ENCODE measurements at places on chromosomes 6 and 20.

GRCh38 chr6:9224539-9224938 is 789.2 kb upstream of the SLC35B3 start:
- no peak for DNase-seq

- peak; percentile 17 for DNase-seq
These were observed 333.8 kb downstream of the PKHD1 start for GRCh38 chr6:51753635-51754034.

DNA sequence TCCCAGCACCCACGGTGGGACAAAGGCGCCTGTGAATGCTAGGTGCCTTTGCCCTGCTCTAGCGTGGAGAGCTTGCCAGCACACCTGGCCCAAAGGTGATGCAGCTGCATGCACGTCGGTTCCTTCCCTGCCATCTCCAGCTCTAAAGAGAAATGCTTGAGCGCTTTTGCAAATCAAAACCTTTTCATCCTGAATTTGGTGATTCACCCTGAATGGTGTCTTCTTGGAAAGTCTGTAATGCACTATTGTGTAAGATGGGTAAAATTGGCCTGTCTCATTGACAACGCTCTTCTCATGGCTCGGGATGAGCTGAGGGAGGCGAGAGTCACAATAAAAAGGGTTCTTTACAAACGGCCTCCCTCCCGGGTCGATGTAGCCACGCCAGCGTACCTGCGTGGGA is 103.1 kb upstream of the ID4 start:
- no peak for DNase-seq

GRCh38 chr20:25254986-25255680 is 7.2 kb downstream of the PYGB start:
- DNase-seq = no peak

GRCh38 chr6:124368131-124368530 is 564.5 kb downstream of the NKAIN2 start:
- no peak for DNase-seq

GRCh38 chr20:47142774-47143170 is 213.7 kb downstream of the ZMYND8 start:
- no peak for DNase-seq

DNA sequence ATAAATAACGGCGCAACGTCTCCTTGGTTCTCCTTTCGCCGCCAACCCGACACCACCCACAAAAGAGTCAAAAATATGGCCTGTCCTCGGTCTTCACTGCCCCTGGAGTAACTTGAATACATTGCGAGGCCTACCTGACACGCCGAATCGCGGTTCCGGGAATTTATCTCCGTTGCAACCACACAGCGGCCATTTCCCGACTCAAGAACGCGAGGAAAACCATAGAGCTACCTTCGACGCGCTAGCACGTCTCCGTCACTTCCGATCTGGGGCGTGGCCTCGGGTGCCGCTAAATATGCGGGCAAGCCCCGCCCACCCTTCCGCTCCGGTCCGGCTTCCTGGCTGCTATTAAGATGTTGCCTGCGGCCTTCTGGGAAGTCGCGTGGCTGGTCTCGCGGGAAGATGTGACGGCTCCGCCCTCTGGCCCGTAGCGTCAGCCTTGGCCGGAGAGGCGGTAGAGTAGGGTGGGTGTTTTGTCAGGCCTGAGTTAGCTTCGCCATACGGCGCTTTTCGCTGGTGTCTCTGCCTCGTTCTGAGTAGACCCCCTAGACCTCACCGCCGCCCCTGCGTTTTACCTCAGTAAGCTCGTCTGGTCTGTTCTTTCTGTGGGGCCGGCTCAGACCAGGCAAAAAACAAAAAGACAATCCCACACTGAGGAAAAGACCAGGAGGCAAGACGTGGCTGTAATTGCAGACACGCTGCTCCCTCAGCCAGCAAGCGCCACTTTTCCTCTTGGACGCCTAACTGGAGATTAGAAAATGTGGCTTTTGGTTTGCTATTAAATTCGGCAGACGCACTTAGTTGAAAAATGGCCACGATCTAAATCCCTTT is at the start of gene BCLAF1:
TSS of gene BCLAF1 (minus strand) at position 268 of the 831 bp plus-strand sequence. CDS start 9,980 bp downstream, outside the sequence.
- DNase-seq = peak; percentile 99

DNA sequence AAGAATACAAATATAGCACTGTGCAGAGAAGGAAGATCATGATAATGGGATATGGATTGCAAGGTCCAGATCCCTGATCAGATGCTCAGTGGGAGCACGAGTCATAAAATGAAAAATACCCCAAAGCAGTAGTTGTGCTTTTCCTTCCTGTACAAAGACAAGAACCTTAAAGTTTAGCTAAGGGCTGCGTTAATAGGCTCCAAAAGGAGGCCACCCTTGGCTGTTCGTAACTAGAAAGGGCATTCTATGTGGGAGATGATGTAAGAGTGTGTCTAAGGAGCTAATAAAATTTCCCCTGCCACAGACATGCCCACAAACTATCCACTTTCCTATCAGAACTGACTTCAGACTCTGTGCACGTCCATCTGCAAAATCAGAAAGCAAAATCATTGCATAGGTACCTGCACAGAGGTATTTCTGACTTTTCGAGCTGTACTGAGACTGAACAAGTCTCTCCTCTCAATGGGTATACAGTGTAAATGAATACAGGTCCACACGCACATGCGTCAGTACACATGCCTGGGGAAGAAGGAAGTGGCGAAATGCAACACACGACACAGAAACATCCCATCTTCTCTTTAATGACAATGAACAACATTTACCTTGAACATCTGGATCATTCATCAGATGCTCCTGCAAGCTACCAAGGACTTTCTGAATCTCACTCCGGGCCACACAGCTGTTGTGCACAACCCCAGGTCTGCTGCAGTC is 16.9 kb upstream of the ANKRD60 start:
- DNase-seq = no peak

- peak; percentile 91 for DNase-seq
These were observed 56.5 kb downstream of the CD40 start for GRCh38 chr20:46174469-46175126.

GRCh38 chr20:23550227-23550626 is 18.1 kb downstream of the CST9L start:
- DNase-seq = no peak

- no peak for DNase-seq
These were observed 89.4 kb downstream of the JAG1 start for GRCh38 chr20:10584371-10584770.

- DNase-seq = no peak
These were observed 120.2 kb upstream of the BEND3 start for GRCh38 chr6:107235511-107235910.

DNA sequence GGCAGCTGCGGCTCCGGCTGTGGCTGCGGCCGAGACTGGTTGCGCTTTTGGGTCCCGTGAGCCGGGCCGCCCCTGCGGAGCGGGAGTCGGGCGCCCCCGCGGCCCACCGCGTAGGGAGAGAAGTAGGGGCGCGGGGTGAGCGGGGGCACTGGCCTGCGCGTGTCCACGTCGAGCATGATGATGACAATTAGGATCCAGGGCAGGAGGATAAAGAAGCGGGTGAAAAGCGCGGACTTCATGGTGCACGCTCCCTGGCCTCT is 739 bp downstream of the B3GAT2 start:
- no peak for DNase-seq

GRCh38 chr6:73648166-73648565 is 5.6 kb downstream of the SLC17A5 start:
- DNase-seq = no peak

DNA sequence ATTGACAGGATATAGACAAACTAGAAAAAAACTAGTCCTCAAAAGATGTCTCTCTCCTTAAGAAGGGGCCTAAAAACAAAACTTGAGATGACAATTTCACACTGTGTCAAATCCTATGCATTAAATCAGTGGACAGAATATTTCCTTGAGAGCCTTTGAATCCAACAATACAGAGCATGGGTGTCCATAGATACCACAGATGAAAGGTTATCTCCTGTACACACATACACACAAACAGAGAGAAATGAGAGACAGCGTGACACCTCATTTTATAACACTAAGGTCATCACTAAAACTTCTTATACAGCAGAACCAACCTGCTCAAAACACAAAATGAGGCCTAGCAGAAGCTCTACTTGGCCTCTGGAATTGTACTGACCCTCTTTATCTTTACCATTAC is 55.5 kb downstream of the MAP7 start:
- no peak for DNase-seq

DNA sequence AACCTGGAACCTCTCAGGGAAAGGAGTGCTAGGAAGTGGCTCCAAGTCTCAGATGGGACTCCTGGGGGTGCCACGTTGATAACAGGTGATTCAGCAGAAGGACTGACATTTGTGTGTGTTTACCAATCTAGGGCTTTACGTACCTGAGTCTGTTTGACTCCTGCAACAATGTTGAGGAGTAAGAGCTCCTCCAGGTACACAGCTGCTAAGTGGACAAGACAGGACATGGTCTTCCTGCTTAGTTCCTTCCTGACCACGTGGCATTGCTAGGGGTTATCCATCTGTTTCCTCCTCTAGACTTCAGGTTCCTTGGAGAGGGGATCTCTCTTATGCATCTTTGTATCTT is 164.5 kb upstream of the SLC24A3 start:
- no peak for DNase-seq

DNA sequence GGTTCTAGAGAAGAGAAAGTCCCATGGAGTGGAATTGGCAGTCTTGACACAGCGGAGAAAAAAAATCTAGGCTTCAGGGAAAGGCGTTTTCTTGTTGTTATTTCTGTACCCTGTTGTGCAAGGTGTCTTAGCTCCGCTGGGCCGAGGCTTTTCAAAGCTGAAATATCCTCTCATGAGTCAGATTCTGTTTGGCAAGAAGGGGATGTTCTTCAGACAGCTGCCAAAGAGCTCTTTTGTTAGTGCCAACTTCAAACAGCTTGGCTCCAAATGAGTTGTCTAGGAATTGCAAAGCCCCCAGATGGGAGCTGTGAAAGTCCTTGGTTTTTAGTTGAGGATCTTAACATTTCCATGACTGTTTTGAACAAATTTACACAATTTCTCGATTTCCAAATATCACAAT is 45.6 kb downstream of the LRRN4 start:
- peak; percentile 54 for DNase-seq

GRCh38 chr6:150747155-150747554 is 118.3 kb upstream of the MTHFD1L start:
- no peak for DNase-seq

- no peak for DNase-seq
These were observed 104.8 kb upstream of the TRAF3IP2 start for GRCh38 chr6:111710439-111710838.

DNA sequence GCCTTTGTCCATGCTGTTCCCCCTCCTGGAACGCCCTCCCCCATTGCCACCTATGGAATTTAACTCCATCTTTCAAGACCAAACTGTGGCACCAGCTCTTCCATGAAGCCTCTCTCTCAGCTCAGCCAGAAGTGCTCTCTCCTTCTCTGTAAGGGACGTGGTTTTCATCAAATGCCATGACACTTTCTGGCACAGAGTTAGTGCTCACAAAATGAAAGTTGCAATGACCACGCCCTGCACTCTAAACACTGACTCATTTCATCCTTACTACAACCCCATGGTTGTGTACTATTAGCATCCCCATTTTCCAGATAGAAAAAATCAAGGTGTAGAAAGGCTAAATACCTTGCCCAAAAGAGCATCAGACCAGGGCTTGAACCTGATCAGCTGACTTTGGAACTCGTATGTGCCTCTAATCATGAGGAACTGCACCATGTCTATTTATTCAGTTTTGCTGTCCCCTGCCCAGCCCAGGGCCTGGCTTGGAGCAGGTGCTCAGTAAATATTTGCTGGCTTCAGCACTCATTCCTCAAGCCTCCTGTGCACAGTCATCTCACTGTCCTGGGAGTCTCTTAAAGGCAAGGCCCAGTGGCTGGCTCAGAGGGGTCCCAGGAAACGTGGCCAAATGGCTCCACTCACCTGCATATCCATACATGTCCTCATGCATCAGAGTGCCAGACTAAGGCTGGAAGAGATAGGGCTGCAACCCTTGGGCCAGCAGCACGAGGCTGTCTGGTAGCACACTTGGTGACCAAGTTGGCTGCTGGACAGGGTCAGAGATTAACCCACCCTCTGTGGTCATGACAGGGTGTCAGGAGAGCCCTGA is 77.9 kb downstream of the MRPL14 start:
- no peak for DNase-seq

DNA sequence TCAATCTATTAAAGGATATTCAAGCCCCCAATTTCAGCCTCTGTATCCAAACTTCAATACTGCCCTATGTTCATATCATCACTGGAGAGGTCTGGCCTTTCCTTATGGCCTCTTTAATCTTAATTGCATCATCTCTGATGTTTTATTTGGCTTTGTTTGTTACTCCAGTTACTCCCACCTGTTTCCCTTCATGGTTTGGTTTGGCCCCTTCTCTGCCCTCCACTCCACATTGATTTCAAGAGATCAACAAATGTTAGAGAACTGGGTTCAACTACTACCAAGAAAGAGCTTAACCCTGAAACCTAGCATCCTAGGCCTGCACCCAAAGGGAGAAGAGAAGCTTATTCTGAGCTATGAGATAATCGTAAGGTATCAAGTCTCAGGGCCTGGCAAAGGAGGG is 221.6 kb downstream of the LAMA2 start:
- no peak for DNase-seq

- DNase-seq = peak; percentile 85
These were observed 24.0 kb upstream of the SCML4 start for GRCh38 chr6:107847844-107848802.

DNA sequence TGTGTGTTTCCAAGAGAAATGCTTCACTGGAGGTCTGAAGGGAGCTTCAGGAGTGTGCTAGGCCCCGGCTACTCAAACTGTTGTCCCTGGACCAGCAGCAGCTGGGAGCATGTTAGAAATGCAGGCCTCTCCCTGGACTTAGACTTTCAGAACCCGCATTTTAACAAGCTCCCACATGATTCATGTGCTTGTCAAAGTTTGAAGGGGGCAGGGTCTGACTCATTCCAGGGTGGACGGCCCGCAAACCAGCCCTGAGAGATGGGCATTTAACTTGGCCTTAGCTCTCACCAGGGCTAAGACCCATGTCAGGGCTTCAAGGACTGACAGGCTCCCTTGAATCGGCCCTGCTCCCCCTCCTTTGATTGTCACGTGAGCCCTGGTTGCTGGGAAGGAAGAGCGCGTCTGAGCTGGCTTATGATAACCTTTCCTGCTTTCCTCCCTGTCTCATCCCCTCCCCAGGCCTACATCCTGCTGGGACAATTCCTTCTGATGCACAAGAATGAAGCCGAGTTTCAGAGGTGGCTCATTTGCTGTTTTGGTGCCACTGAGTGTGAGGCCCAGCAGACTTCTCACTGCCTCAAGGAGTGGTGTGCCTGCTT is 35.5 kb downstream of the BANF2 start:
- no peak for DNase-seq

GRCh38 chr6:102766963-102767362 is 1373.5 kb downstream of the GRIK2 start:
- no peak for DNase-seq

GRCh38 chr6:144149894-144150709 is at the start of gene STX11:
STX11 (plus strand) TSS chr6:144150517; CDS start chr6:144186628, 36,111 bp downstream.
- DNase-seq = peak; percentile 86

- no peak for DNase-seq
These were observed 160.5 kb downstream of the BACH2 start for GRCh38 chr6:90136176-90136575.

- DNase-seq = no peak
These were observed 30.1 kb downstream of the ELMO2 start for GRCh38 chr20:46376196-46376785.

All from hematopoietic multipotent progenitor cell treated with erythropoietin and hydrocortisone succinate and interleukin-3 and kit ligand, for 6 days (in vitro differentiated cells).